Stimulated activated CD8-positive, alpha-beta memory T cell treated with anti-CD3 and anti-CD28 coated beads, Interleukin-4, amount 100 ng/mL, for 1 hour (primary cell): ENCODE measurements at places on chromosomes 4 and X.

GRCh38 chr4:153759407-153760316 is at the start of gene RNF175:
Gene RNF175, minus strand, starts transcription at chr4:153760024. Its CDS starts 162 bp downstream, at chr4:153759862.
- DNase-seq = no peak

DNA sequence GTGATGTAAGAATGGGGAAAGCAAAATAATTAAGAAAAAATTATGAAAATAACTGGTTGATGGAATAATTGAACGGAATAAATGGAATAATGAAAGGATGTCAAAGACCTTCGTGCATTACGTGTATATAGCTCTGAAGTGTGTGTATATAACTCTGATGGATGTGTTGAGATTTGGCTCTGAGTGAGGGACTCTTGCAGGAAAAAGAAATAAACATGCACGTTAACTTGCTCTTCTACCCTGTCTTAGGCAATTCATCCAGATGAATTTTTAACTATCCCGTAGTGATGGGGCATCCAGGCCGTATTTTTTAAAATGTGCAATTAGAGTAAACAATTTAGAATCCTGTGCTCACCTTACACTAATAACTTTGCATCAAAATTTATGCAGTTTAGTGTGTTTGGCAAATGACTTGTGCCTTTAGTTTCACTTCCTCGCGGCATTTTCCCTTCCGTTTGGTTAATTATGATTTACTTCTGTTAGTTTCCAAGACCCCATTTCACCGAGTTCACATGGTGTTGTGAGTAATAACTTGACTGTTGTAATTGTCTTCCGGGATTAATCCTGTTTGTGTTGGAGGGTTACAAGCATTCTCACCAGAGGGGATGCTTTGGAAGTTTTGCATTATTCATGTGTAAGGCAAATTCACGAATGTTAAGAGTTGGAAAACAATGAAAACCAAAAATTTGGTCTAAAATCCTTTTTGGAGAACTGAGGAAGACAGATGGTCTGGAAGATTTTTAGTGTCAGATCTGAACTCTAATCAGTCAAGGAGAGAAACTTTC is 256.5 kb upstream of the FAT1 start:
- DNase-seq = no peak

- DNase-seq = no peak
Observed at GRCh38 chrX:40736170-40736505, 796 bp upstream of the MED14 start.

DNA sequence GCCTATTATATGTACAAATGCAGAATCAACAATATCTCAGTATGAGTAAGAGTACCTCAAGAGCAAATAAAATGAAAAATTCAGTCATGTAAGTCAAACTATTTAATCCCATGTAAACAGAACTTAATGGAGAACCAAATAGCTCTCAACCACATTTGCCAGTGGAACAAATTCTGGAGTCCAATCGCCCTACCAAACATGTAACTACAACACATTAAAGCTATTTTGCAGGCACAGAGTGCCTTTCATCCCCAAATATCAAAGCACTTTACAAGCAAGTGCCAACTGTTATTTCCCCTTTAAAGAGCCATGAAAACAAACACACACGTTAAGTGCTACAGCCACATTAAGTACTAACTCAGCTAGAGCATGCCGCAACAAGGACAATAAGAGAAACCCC is 51.3 kb downstream of the PCDH19 start:
- DNase-seq = no peak

- DNase-seq = no peak
Observed at GRCh38 chr4:23022032-23022431, 329.3 kb downstream of the GBA3 start.

DNA sequence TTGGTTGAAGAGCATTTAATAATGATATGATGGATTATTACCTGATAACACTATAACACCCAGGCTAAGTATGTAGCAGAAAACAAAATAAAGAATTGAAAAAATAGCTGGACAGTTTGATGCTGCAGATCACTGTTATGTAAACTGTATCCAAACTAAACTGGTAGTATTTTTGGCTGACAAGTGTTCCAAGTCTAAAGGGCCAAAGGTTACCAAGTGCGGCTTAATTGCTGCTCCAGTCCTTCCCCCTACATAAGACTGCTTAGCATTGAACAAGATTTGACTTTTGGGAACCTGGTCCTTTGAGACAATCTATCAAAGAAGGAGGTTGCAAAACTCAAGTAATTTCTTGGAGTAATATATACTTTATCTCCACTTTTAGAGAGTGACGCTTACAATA is 249.6 kb downstream of the CAMK2D start:
- DNase-seq = no peak

DNA sequence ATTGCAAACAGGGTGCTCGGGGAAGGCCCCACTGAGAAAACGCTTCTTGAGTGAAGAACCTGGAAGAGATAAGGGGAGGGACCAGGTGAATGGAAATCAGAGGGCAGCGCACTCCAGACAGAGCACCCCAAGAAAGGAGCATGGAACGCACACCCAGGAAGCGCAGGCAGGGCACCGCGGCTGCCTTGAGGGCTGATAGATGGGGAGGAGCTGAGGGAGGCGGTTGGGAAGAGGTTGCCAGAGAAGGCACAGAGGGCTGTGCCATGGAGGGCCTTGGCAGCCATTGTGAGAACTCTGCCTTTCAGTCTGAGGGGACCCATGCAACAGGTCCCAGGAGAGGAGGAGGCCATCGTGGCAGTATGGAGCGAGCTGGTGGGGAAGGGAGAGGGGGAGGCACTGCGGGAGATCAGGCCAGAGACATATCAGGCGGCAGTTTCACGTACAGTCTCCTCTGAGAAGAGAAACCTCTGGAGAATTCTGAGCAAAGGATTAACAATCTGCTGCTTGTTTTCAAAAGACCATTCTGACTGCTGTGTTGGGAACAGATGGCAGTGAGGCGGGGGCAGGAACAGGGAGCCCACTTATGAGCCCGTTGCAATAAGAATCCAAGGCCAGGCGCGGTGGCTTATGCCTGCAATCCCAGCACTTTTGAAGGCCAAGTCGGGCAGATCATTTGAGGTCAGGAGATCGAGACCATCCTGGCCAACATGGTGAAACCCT is 83.7 kb downstream of the PCYT1B start:
- DNase-seq = no peak

DNA sequence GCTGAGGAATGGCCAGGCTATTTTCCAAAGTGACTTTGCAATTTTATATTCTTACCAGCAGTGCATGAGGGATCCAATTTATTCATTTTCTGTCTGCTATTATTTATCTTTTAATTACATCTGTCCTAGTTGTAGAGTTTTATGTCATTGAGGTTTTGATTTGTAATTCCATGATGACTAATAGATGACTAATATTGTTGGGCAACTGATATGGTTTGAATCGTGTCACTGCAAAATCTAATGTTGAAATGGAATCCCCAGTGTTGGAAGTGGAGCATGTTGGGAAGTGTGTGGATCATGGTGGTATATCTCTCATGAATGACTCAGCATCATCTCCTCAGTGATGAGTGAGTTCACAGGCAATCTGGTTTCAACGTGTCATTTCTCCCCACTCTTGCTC is 201.5 kb downstream of the TBX22 start:
- DNase-seq = no peak

GRCh38 chrX:19040373-19040772 is 56.5 kb upstream of the PHKA2 start:
- DNase-seq = no peak

GRCh38 chr4:8334786-8335460 is 65.4 kb downstream of the HTRA3 start:
- DNase-seq = no peak

- DNase-seq = no peak
Observed at GRCh38 chrX:83169683-83170082, 338.4 kb upstream of the POU3F4 start.

GRCh38 chrX:69121321-69122000 is 43.8 kb downstream of the PJA1 start:
- DNase-seq = no peak

DNA sequence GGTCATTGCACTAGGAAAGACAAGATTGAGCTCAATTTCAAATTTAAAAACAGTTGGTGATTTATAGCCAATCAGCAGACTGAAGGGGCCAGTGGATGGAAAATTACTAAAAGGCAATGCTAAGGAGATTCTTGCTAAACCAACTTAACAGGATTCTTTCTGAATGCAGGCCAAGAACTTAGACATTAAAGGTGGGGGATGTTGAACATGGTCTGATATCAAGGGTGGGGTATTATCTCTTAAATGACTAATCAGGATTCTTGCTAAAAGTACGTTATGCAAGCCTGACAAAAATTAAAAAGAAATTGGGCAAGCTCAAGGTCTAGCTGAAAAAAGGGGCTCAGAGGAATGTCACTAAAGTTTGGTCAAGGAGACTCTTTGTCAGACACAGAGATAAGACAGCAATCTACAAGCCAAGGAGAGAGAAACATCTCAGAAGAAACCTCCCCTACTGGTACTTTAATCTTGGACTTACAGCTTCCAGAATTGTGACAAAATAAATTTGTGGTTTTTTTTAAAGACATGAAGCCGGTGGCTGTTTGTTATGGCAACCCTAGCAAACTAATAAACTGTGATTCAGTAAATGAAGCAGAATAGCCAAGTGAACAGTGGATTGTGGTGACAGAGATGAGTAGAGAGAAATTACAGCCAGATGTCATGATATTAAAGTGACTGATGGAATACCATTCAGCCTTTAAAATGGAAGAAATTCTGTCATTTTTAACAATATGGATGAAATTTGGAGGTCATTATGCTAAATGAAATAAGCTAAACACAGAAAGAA is 120.3 kb upstream of the KLHL4 start:
- DNase-seq = no peak

GRCh38 chr4:73019462-73020047 is 50.0 kb downstream of the COX18 start:
- no peak for DNase-seq

DNA sequence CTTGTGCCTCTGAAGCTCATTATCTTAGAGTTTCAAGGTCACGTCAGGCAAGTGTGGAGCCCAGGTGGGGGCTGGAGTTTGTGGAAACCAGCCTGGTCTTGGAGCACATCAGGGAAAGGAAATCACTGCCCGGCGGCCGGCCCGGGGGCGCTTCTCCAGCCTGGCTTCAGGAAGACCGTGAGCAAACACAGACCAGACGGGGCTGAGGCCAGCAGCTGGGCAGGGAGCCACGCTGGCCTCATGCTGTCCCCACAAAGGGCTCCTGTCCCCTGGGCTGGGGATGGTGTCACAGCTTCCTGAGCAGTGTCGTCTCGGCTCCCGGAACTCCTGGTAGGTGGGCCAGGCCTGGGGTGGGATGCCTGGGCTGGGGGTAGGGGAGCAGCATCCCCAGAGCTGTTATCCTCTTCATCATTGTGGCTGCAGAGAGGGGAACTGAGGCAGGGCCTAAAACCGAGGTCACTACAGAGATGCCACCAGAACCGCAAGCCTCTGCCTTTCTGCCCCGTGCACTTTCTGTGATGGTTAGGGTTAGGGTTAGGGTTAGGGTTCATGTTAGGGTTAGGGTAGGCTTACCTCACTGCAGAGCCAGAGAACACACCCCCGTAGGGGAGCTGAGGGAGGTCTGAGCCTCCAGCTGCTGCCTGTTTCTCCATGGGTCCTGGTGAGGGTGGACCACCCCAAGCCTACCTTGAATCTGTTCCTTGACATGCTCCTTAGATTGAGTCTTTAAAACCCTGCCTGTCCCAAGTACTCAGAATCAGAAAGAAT is 77.5 kb downstream of the HTRA3 start:
- DNase-seq = no peak

- DNase-seq = no peak
Observed at GRCh38 chr4:170414360-170414759, 324.6 kb upstream of the AADAT start.

- no peak for DNase-seq
Observed at GRCh38 chr4:88143504-88143903, 14.9 kb downstream of the ABCG2 start.

GRCh38 chrX:42755815-42756214 is 22.1 kb downstream of the PPP1R2C start:
- DNase-seq = no peak

GRCh38 chrX:5702890-5703289 is 525.8 kb downstream of the NLGN4X start:
- no peak for DNase-seq

- DNase-seq = no peak
Observed at GRCh38 chr4:124060261-124060918, 652.1 kb downstream of the ANKRD50 start.

- no peak for DNase-seq
Observed at GRCh38 chrX:74578137-74578536, 36.3 kb downstream of the RLIM start.

DNA sequence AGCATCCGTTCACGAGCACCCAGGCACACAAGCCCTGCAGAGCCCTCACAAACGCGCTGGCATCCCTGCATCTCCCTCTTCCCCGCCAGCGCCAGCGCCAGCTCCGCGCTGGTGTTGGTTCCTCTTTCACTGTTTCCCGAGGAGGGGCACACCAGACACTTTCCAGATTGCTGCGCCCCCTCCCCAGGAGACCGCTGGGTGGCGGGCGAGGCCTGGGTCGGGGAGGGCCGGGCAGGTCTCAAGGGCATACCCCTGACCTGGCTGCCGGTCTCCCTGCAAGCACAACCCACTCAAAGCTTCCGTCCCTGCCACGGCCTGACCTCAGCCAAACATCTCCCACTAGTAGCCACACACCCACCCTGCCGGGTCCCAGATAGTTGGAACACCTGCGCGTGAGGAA is 2.2 kb upstream of the NKX1-1 start:
- no peak for DNase-seq

GRCh38 chrX:137483554-137483953 is 82.4 kb upstream of the ZIC3 start:
- DNase-seq = no peak

GRCh38 chr4:39976945-39977488 is 694 bp downstream of the PDS5A start:
- DNase-seq = peak; percentile 20

DNA sequence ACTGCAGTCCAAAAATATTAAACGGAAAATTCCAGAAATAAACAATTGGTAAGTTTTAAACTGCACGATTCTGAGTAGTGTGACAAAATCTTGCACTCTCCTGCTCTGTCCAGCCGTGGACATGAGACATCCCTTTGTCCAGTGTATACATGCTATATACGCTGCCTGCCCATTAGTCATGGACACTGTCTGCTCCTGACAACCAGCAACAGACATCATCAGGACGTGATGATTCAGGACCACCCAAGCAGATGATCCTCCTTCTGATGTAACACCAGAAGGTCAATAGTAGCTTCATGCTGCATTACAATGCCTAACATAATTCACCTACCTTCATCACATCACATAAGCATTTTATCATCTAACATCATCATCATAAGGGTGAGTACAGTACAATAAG is 36.3 kb downstream of the ATRX start:
- DNase-seq = no peak

GRCh38 chr4:92566269-92566668 is 262.5 kb downstream of the GRID2 start:
- no peak for DNase-seq

GRCh38 chr4:168221301-168221700 is 97.3 kb downstream of the DDX60 start:
- DNase-seq = no peak

GRCh38 chr4:43990551-43990950 is 458.1 kb downstream of the KCTD8 start:
- no peak for DNase-seq

DNA sequence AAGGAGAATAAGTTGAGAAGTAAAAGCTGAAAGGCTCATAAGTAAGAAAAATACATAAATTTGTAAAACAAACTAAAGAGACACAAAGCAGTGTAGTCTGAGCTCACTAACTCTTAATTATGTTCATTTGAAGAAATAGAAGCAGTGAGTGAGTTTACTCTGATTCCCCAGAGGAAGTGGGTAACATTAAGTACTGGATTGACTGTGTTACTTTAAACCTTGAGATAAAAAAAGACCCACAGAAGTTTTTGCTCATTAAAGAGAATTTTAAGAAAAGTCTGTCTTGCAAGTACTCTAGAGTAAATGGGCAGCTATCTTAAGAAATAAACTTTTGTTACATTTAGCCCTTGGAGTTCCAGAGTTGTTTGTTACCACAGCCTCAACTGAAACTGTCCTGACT is 2466.9 kb downstream of the PCDH7 start:
- DNase-seq = no peak
